Right renal cortex interstitium (tissue), 3 donors: ENCODE measurements at places on chromosomes 1 and 21. TPM values are rescaled to one million over a fixed set of nuclear protein-coding genes. Genes with fewer than 3 reads are reported as not detected.

The RGS8 gene
- 0.04 TPM for polyA plus RNA-seq

The NFIA gene
- polyA plus RNA-seq, result 17.3 TPM

The AJAP1 gene
- polyA plus RNA-seq, result 0.90 TPM

The CELA3A gene
- not detected for polyA plus RNA-seq

The ARID4B gene
- polyA plus RNA-seq, result 62.1 TPM

The SESN2 gene
- 20.0 TPM for polyA plus RNA-seq

The PTPRF gene
- 247 TPM for polyA plus RNA-seq

The IRF2BP2 gene
- 142 TPM for polyA plus RNA-seq

The TMIGD3 gene
- 1.2 TPM for polyA plus RNA-seq

The S100A1 gene
- polyA plus RNA-seq, result 21.8 TPM

The CFAP57 gene
- polyA plus RNA-seq, result 3.6 TPM

The CNIH3 gene
- 9.6 TPM for polyA plus RNA-seq

The SOX13 gene
- polyA plus RNA-seq, result 40.9 TPM

The CATSPERE gene
- polyA plus RNA-seq, result 2.6 TPM

The KCNN3 gene
- 2.4 TPM for polyA plus RNA-seq

The BACE2 gene
- polyA plus RNA-seq, result 29.7 TPM

The OR2T11 gene
- not detected for polyA plus RNA-seq

The RNF223 gene
- 0.29 TPM for polyA plus RNA-seq

The CTSE gene
- 0.19 TPM for polyA plus RNA-seq

The ZNF683 gene
- not detected for polyA plus RNA-seq

The LCE1A gene
- polyA plus RNA-seq, result not detected

The SLC1A7 gene
- polyA plus RNA-seq, result 0.08 TPM

The SUMO3 gene
- polyA plus RNA-seq, result 119 TPM

The ALPL gene
- 30.4 TPM for polyA plus RNA-seq

The ORC1 gene
- 6.8 TPM for polyA plus RNA-seq

The GBP3 gene
- 31.6 TPM for polyA plus RNA-seq

The CFAP107 gene
- polyA plus RNA-seq, result 0.82 TPM

The BRDT gene
- 0.31 TPM for polyA plus RNA-seq

The TACSTD2 gene
- 32.3 TPM for polyA plus RNA-seq

The AVPR1B gene
- 0.65 TPM for polyA plus RNA-seq

The CFHR5 gene
- polyA plus RNA-seq, result not detected

The NTNG1 gene
- polyA plus RNA-seq, result 43.1 TPM

The CD5L gene
- not detected for polyA plus RNA-seq

The TGFB2 gene
- polyA plus RNA-seq, result 16.4 TPM

The ARHGEF11 gene
- polyA plus RNA-seq, result 30.7 TPM

The CDCA8 gene
- polyA plus RNA-seq, result 18.0 TPM

The CA6 gene
- polyA plus RNA-seq, result not detected

The NBPF8 gene
- 12.7 TPM for polyA plus RNA-seq

The SLAMF6 gene
- 0.06 TPM for polyA plus RNA-seq

The FCER1A gene
- 0.18 TPM for polyA plus RNA-seq

The CYP2J2 gene
- polyA plus RNA-seq, result 1.00 TPM

The CYP4Z1 gene
- 0.24 TPM for polyA plus RNA-seq

The RNASEL gene
- 10.7 TPM for polyA plus RNA-seq

The ADORA1 gene
- 8.0 TPM for polyA plus RNA-seq

The HRNR gene
- polyA plus RNA-seq, result 1.0 TPM

The PRKCZ gene
- 35.1 TPM for polyA plus RNA-seq

The WNT3A gene
- polyA plus RNA-seq, result 0.14 TPM

The HMCN1 gene
- polyA plus RNA-seq, result 58.5 TPM

The TSPEAR gene
- polyA plus RNA-seq, result 0.67 TPM

The TRPM2 gene
- polyA plus RNA-seq, result 0.75 TPM

The ATP6V1G3 gene
- 9.6 TPM for polyA plus RNA-seq

The RYR2 gene
- polyA plus RNA-seq, result 1.4 TPM
